ENCODE measurements at places on chromosomes 3 and 15.

DNA sequence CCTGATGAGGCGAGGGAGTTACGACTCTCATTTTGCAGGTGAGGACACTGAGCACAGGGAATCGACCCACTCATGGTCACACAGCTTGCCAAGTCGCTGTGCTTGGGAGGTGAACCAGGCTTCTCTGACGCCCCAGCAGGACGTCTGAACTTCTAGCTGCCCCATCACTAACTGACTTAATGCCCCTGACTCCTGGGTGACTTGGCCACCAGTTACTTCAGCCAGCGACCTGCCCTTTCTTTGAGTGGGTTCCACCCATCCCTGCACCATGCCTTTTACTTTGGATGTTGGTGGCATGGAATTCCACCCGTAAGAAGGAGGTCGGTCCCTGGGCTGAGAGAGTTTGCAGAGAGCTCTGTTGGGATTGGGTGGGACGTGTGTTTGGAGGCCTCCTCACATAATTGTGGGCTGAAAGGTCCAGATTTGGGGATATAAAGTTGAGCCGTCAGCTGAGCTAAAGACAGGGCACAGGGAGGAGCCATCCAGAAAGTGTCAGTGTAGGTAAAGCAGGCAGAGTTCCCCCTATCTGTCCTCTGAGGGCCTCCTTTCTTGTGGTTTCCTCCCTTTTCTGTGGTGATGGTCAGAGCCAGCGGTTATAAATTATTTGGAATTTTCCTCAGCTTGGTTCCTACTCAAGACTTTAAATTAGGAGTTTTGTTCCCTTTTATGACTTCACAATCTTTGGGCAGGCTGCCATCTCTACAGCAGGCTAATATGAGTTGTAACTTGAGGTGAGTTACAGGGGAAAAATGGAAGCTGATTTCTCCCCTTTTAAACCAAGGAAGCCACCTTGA, 55.0 kb downstream of the FLNB start:
- DNase-seq = peak; percentile 82

DNA sequence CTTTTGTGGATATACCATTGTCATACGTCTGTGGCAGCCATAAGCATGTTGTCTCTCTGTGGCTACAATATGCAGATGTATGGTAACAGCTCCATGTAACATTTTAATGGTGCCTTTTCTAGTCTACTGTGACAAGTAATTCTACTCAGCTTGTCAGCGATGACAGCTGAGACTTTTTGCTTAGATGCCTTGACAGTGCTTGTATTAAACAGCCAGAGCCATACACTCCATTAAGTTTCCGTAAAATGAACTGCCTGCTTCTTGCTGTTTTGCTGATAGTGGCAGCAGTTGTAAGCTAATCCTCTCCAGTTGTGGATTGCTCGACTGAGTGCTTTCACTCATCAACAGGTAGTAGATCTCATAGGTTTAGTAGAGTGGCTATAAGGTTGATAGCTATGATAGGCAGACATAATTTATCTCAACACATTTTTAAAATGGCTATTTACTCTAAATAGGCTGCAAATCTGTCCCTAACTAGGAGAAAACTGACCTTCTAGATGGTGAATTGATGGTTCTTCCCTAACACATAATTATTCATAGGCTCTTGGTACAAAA, 260.2 kb upstream of the NAALADL2 start:
- no peak for DNase-seq

GRCh38 chr3:17946619-17947018, 204.2 kb upstream of the TBC1D5 start:
- DNase-seq = no peak

GRCh38 chr15:62494197-62494596, 329.1 kb upstream of the C2CD4B start:
- DNase-seq = no peak

- DNase-seq = no peak
Observed at GRCh38 chr3:114711321-114711886, 417.6 kb downstream of the TIGIT start.

- DNase-seq = no peak
Observed at GRCh38 chr3:54047568-54047967, 74.8 kb upstream of the CACNA2D3 start.

GRCh38 chr3:48026951-48027908, 11.0 kb upstream of the MAP4 start:
- no peak for DNase-seq

GRCh38 chr3:45921158-45922038, 21.9 kb upstream of the CXCR6 start:
- no peak for DNase-seq

- DNase-seq = no peak
Observed at GRCh38 chr3:96449803-96450202, 364.6 kb upstream of the EPHA6 start.

DNA sequence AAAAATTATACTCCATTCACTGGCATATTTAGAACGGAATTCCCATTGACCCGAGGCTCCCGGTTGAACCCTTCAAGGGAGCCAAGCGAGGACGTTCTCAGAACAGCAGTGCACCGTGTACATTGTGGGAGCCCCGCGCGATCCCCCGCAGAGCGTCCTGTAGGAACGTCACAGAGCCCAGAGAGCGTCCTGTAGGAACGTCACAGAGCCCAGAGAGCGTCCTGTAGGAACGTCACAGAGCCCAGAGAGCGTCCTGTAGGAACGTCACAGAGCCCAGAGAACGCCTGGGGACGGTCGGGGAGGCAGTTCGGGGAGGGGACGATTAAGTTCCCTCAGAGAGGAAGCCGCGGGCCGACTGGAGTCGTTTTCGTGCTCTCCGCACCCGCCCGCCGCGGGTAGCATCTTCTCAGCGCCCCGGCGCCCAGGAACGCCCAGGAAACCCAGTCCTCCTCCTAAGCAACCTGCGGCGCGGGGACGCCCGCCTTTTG, 506 bp upstream of the ATP1B3 start:
- DNase-seq = peak; percentile 15

- peak; percentile 26 for DNase-seq
Observed at GRCh38 chr3:73784686-73785392, 160.1 kb upstream of the PDZRN3 start.

GRCh38 chr15:87145696-87146095, 1066.0 kb downstream of the AGBL1 start:
- DNase-seq = peak; percentile 33

GRCh38 chr15:51240066-51240465, 98.3 kb downstream of the CYP19A1 start:
- DNase-seq = no peak

DNA sequence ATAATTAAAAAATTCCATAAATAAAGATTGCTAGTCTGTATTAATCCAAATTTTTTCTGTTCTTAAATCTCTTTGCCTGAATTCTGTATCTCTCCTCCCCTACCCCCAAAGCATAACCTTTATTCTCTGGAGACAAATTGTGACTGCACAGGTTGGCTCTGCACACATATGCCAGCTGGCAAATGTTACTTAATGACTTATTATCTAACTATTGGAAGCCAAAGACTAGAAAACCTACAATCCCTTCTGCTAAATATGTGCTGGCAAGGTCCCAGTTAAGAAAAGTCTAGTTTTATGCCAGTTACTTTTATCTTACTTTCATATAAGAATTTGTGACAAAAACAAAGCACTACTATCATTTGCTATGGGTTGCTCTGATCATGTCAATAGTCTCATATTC, 569.3 kb downstream of the MECOM start:
- no peak for DNase-seq

DNA sequence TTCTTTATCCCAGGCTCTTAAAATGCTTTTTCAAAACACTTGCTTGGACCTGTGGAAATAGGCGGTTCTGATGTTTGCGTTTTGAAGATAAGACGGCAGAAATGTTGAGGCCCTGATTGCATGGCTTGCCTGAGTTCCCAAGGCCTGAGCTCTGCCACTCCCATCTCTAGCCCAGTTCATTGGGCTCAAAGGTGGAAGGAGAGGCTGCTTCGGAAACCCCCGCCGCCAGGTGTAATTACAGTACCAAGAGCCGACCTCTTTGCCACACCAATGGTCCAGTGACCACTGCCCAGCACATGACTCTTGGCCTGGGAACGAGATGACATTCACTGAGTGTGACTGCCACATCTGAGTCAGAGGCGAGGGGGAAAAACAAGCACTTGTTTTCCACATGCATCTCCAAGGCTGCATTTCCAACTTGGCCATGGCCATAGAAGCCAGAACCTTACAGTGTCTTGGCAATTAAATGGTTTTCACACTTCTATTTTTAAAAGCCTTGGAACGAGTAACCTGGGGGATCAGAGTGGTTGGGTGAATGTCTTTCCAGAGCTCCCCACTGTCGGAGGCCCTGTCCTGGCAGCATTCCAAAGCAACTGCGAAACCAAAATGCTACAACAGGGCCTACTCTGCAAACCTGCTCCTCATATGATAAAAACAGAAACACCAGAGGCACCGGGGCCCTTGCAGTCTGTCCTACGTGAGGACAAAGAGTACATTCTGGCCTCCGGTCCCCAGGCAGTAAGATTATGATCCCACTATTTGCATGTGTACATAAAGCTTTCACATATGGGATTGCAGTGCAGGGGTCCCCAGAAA, 63.8 kb upstream of the CGNL1 start:
- DNase-seq = no peak

- DNase-seq = no peak
Observed at GRCh38 chr15:58593870-58594269, 155.6 kb downstream of the ADAM10 start.

DNA sequence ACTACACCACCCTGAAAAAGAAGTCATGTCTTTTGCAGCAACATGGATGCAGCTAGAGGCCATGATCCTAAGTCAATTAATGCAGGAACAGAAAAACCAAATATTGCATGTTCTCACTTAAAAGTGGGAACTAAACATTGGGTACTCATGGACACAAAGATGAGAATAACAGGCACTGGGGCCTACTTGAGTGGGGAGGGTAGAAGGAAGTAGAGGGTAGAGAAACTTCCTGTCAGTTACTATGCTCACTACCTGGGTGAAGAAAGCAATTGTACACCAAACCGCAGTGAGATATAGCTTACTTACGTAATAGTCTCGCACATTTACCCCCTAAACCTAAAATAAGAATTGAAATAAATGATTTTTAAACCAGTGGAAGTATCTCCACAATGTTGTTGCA, 480.5 kb upstream of the ARRDC4 start:
- no peak for DNase-seq

DNA sequence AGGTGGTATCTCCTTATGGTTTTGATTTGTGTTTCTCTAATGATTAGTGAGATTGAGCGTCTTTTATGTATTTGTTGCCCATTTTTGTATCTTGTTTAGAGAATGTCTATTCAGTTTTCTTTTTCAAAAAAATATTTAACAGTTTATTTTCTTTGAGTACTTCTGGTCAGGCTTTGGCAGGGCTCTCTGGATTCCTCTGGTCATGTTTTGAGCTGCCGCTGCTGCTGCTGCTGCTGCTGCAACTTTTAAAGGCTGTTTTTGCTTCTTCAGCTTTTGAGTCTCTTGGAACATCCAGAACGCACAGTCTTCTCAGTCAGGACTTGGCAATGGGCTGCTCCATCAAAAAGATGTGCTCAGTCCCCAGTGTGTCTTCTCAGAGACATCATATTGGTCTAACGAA, 40.1 kb downstream of the REC114 start:
- DNase-seq = no peak

DNA sequence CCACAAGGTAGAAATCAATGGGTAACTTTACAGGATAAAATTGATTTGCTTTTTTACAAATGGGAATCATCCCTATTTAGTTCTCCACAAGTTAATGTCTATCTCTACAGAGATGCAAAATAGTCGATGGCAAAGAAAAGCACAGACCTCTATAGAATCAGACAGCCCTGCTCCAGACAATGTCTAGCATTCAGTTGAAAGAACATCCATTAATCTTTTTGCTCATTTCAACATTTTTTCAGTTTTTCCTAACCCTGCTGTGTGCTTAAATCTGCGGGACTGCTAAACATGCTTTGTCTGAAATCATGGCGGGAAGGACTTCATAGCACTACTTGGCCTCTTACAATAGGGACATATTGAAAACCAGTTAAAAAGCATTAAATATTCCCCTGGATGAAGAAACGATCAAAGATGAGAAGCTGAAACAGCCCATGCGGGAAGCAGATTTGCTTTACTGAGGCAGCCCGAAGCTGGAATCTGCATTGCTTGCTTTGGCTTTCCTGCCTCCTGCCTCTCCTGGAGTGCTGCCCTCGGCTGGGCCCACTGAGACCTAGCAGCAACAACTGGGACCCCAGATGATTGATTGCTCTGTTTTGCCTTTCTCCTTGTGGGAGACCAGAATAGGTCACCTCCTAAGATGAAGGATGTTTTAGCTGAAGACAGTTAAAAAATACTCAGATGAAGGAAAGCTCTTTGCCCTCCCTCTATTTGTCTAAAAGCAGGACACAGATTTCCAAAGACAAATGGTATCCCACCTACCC, 38.5 kb upstream of the RASGRP1 start:
- DNase-seq = no peak

GRCh38 chr15:77784361-77785292, 151.9 kb upstream of the LINGO1 start:
- no peak for DNase-seq

- no peak for DNase-seq
Observed at GRCh38 chr3:53171827-53172505, 11.0 kb downstream of the PRKCD start.

- DNase-seq = no peak
Observed at GRCh38 chr3:23590424-23591273, 215.1 kb upstream of the UBE2E1 start.

GRCh38 chr3:166444756-166445155, 607.5 kb upstream of the BCHE start:
- DNase-seq = no peak

- DNase-seq = no peak
Observed at GRCh38 chr15:90191344-90191687, 9.8 kb upstream of the SEMA4B start.

DNA sequence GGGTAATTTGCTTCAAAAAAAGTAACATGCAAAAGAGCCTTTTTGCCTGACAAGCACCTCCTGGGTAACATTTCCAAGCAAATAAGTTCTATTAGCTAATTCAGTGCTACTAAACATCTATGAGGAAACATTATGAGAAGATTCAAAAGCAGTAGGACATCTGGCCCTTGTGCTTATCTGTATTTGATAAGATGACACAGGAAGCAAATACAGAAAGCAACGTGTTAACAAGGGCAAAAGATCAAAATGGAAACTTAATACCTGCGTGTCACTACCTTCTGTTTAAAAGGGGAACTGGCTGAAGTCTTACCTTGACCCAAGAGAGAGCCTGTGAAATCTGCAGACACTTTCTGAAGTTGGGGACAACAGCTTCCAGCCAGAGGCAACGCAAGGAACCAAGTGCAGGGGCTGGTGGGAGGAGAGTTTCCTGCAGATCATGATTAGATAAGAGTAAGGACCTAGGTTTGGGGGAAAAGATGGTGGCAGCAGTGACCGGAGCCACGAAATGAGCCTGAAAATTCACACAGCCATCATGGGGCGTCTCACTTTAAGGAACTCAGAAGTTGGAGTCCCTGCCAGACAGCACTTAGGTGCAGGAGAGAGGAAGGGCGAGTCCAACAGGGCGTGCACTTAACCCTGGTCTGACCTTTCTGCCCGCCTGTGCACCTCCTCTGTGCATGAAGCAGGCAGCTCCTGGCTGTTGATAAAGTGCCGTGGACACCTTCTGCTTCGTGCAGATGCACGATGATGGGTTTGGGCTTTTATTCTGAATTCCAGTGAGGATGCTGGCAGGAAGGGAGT, 153.6 kb upstream of the BHLHE40 start:
- no peak for DNase-seq

- no peak for DNase-seq
Observed at GRCh38 chr15:93837450-93837849, 393.9 kb upstream of the MCTP2 start.

Data from fibroblast of skin of left biceps (primary cell).